Kidney (tissue), 22 donors: ENCODE measurements at places on chromosomes 12 and 14. TPM values are rescaled to one million over a fixed set of nuclear protein-coding genes. Genes with fewer than 3 reads are reported as not detected.

DNA sequence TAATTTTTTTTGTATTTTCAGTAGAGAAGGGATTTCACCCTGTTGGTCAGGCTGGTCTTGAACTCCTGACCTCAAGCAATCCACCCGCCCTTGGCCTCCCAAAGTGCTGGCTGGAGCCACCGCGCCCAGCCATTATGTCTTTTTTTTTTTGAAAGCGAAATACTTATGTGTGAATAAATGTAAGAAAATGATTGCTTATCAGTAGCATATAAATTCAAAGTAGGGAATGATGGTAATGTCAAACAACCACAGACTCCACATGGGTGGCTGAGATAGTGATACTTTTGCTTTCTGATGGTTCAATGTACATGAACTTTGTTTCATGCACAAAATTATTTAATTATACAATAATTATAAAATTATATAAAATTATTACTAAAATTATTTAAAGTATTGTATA, 75.8 kb downstream of the PAPLN start:
- H3K4me3 ChIP-seq = no peak overlapping the region
- no peak for DNase-seq
- no peaks in the 10 kb centered on the region for H3K4me1 ChIP-seq
- no peaks in the 10 kb centered on the region for H3K36me3 ChIP-seq

GRCh38 chr12:117695956-117696355, 272.8 kb downstream of the KSR2 start:
- DNase-seq = peak; percentile 28
- no peaks in the 10 kb centered on the region for H3K4me1 ChIP-seq
- no peak overlapping the region for H3K27ac ChIP-seq
- H3K4me3 ChIP-seq = no peak overlapping the region
- H3K36me3 ChIP-seq = no peaks in the 10 kb centered on the region
- H3K27me3 ChIP-seq = no peaks in the 10 kb centered on the region

GRCh38 chr12:94707892-94708291, 57.5 kb upstream of the TMCC3 start:
- peak; percentile 92 for DNase-seq
- no peaks in the 10 kb centered on the region for H3K36me3 ChIP-seq
- H3K27me3 ChIP-seq = no peaks in the 10 kb centered on the region
- H3K4me3 ChIP-seq = no peak overlapping the region
- H3K27ac ChIP-seq = no peak overlapping the region

DNA sequence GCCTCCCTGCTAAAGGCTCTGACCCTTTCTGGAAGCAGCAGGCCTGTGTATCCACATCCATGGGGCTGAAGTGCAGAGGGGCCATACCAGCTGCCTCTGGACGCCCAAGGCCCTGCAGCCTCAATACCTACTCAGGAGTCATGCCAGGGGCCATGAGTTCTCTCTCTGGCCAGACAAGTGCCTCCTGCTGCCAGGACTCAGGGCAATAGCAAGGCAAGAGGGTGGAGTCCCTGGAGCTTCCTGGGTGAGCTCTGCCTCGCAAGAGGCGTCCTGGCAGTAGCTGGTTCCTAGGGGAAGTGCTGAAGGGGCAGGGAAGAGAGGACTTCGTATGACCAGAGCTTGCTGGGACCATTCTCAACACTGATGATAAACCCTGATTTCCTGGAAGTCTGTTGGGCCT, 10.9 kb upstream of the ENDOU start:
- H3K4me1 ChIP-seq = peaks cover 2% of the 10 kb centered on the region
- H3K36me3 ChIP-seq = peaks cover 3% of the 10 kb centered on the region
- H3K4me3 ChIP-seq = no peak overlapping the region
- H3K27me3 ChIP-seq = no peaks in the 10 kb centered on the region
- peak overlapping the region; percentile 48 for H3K27ac ChIP-seq
- DNase-seq = no peak

DNA sequence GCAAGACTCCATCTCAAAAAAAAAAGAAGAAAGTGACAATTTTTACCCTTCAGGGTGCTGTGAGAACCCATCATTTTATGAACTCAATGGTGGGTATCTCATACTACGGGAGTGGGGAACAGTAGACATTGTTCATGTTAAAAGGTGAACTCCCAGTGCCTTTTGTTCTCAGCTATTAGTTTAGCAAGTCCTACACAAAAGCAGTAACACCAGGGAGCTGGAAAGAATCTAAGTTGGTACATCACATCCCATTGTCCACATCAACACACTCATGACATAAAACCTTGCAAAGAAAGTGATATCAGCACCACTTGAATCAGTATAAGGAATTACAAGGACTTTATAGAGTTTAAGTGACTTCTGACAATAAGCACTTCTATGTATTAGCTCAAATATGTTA, 47.4 kb upstream of the ABCC9 start:
- no peaks in the 10 kb centered on the region for H3K27me3 ChIP-seq
- DNase-seq = no peak
- H3K4me3 ChIP-seq = no peak overlapping the region
- no peaks in the 10 kb centered on the region for H3K36me3 ChIP-seq
- no peak overlapping the region for H3K27ac ChIP-seq
- no peaks in the 10 kb centered on the region for H3K4me1 ChIP-seq

GRCh38 chr14:54703724-54704123, 136.8 kb downstream of the SAMD4A start:
- H3K36me3 ChIP-seq = no peaks in the 10 kb centered on the region
- H3K4me3 ChIP-seq = no peak overlapping the region
- no peak for DNase-seq
- H3K27ac ChIP-seq = no peak overlapping the region

DNA sequence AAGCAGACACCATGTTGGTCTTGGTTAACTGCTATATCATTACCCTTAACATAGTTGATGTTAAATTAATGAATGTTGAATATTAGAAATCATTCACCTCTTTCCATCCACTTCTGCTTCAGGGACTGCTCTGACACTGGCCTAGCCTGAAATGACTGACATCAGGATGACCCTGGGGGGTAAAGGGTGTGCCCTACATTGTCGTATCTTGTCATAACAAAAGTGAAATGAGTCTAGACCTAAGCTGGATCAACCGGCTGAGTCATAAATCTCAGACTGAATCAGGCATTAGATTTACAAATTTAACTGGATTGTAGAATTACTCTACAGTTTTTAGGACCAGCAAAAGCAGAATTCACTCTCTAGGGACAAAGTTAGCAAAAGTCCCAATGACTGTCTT, 35.3 kb downstream of the KICS2 start:
- no peaks in the 10 kb centered on the region for H3K36me3 ChIP-seq
- H3K4me1 ChIP-seq = no peaks in the 10 kb centered on the region

DNA sequence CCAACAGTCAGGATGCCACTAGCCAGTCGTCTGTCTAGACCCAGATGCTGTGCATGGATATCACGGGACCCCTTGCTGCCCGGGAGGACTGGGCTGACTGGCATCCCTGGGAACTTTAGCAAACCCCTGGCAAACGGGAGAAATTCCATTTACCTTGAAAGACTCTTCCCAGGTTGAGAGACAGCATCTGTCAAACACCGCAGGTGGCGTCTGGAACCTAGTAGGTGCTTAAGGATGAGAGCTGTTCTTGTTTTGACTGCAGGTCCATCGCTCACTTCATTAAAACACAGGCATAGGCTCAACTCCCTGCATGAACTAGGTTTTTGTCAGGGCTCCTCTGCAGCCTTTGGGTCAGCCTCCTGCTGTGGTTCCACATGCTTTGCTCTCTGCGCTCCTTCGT, 546.3 kb downstream of the BCL11B start:
- no peak overlapping the region for H3K4me3 ChIP-seq
- H3K27ac ChIP-seq = no peak overlapping the region
- H3K27me3 ChIP-seq = no peaks in the 10 kb centered on the region
- no peak for DNase-seq
- H3K4me1 ChIP-seq = no peaks in the 10 kb centered on the region

GRCh38 chr12:70149665-70150064, 93.6 kb upstream of the CNOT2 start:
- no peak overlapping the region for H3K4me3 ChIP-seq
- H3K27me3 ChIP-seq = no peaks in the 10 kb centered on the region
- DNase-seq = no peak
- no peak overlapping the region for H3K27ac ChIP-seq

DNA sequence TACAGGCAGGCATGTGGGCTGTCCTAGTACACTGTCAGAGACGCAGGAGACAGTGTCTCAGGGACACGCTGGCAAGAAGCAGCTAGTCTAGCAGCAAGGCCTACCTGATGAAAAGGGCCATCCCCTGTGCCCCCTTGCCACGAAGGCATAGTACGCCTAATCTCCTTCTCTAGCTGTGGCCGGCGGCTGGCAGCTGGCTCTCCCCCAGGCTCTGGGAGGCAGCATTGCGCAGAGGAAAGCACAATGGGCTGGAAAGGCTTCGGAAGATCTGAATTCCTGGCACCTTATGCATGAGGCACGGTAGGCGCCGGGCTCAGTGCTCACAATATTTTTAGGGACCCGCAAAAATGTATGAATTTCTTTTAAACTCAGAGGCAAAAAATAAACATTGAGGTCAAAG, 16.0 kb upstream of the PLEKHH1 start:
- no peak overlapping the region for H3K4me3 ChIP-seq
- no peak overlapping the region for H3K27ac ChIP-seq
- H3K4me1 ChIP-seq = peaks cover 7% of the 10 kb centered on the region
- H3K36me3 ChIP-seq = no peaks in the 10 kb centered on the region

- H3K27ac ChIP-seq = no peak overlapping the region
- H3K4me3 ChIP-seq = no peak overlapping the region
- peaks cover 11% of the 10 kb centered on the region for H3K36me3 ChIP-seq
- no peak for DNase-seq
- H3K4me1 ChIP-seq = no peaks in the 10 kb centered on the region
- H3K27me3 ChIP-seq = no peaks in the 10 kb centered on the region
Measured at GRCh38 chr12:133120385-133121191, 9.5 kb downstream of the ZNF891 start.

- no peaks in the 10 kb centered on the region for H3K36me3 ChIP-seq
- no peaks in the 10 kb centered on the region for H3K27me3 ChIP-seq
Measured at GRCh38 chr14:24273422-24273998, 2.1 kb upstream of the RABGGTA start.

- H3K4me1 ChIP-seq = no peaks in the 10 kb centered on the region
- no peaks in the 10 kb centered on the region for H3K27me3 ChIP-seq
- no peak overlapping the region for H3K4me3 ChIP-seq
- no peak for DNase-seq
- no peaks in the 10 kb centered on the region for H3K36me3 ChIP-seq
Measured at GRCh38 chr12:132322206-132323132, 6.9 kb downstream of the GALNT9 start.

LHX5 gene
- polyA plus RNA-seq = not detected

CCDC175 gene
- polyA plus RNA-seq = not detected

CDKN3 gene
- polyA plus RNA-seq = 2.1 TPM

ASPG gene
- 58.1 TPM for polyA plus RNA-seq

MYH6 gene
- polyA plus RNA-seq = 0.13 TPM

SLC7A8 gene
- polyA plus RNA-seq = 210 TPM

PRH2 gene
- polyA plus RNA-seq = not detected

AQP6 gene
- 74.1 TPM for polyA plus RNA-seq

POTEG gene
- not detected for polyA plus RNA-seq
